ENCODE measurements at places on chromosomes 1 and 21. TPM values are rescaled to one million over a fixed set of nuclear protein-coding genes. Genes with fewer than 3 reads are reported as not detected.

The OR2T29 gene
- total RNA-seq: not detected

The MIER1 gene
- 40.1 TPM for total RNA-seq

The CHIT1 gene
- not detected for total RNA-seq

The TEX38 gene
- total RNA-seq: not detected

The IQCC gene
- 4.1 TPM for total RNA-seq

The C1orf210 gene
- not detected for total RNA-seq

The OR10Z1 gene
- total RNA-seq: not detected

The FABP3 gene
- 139 TPM for total RNA-seq

The WDR4 gene
- total RNA-seq: 24.4 TPM

The GPR161 gene
- total RNA-seq: 117 TPM

The RGS18 gene
- 0.94 TPM for total RNA-seq

The OPRD1 gene
- 0.31 TPM for total RNA-seq

The ADAM30 gene
- total RNA-seq: not detected

The CGN gene
- total RNA-seq: 5.0 TPM

The ATXN7L2 gene
- 9.4 TPM for total RNA-seq

The MTF2 gene
- total RNA-seq: 133 TPM

The TFAP2E gene
- total RNA-seq: 0.31 TPM

The HTR6 gene
- 0.31 TPM for total RNA-seq

The ZNF683 gene
- total RNA-seq: not detected

The LCE2B gene
- not detected for total RNA-seq

All from parietal lobe (tissue), 2 donors.